Kidney (tissue), 22 donors: ENCODE measurements at places on chromosomes 2 and 18. TPM values are rescaled to one million over a fixed set of nuclear protein-coding genes. Genes with fewer than 3 reads are reported as not detected.

Gene PCARE
- 1.3 TPM for polyA plus RNA-seq

Gene SEMA4C
- polyA plus RNA-seq, result 11.1 TPM

Gene REG3A
- not detected for polyA plus RNA-seq

Gene FRZB
- 21.3 TPM for polyA plus RNA-seq

Gene CYP26B1
- 3.1 TPM for polyA plus RNA-seq
